WERI-Rb-1 (cell line): ENCODE measurements at places on chromosomes 12 and 14.
A peak's percentile ranks its signal among the peaks of the same experiment; 100 is the strongest.

DNA sequence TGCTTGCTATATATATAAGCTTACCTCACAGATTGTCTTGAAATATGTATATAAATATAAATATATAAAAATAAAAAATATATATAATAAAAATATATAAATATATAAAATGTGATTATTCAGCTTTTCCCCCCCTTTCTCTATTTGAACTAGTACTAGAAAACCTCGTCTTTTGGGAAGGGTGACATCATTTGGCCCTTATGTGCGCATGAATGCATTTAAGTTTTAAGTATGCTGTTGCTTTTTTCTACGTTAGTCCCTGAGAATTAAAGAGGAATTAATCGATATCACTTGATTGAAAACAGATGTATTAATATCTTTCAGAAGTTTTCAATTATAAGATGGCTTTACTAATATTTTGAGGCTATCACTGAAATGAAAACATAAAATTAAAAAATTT is 69.9 kb downstream of the RAD51B start:
- no peak for DNase-seq

DNA sequence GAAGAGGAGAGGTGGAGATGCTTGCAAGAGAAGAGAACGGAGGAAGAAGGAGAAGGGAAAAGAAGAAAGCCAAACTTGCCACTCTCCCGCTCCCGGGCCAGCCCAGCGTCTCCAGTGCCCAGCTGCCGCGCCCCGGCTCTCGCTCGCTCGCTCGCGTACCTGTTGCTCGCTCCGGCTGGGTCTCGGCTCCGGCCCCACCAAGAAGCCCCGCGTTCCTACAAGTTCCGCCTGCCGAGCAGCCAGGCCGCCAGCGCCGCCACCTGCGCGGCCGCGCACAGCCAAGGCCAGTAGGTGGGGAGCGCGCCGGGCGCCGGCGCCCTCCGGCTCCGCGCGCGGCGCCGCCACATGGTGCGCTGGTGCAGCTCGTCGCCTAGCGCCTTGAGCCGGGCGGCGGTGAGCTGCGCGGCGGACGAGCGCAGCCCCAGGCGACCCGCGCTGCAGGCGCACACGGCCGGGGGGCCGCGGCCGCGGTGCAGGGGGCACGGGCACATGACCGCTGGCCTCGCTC is 370 bp downstream of the HRK start:
- peak; percentile 52 for DNase-seq

DNA sequence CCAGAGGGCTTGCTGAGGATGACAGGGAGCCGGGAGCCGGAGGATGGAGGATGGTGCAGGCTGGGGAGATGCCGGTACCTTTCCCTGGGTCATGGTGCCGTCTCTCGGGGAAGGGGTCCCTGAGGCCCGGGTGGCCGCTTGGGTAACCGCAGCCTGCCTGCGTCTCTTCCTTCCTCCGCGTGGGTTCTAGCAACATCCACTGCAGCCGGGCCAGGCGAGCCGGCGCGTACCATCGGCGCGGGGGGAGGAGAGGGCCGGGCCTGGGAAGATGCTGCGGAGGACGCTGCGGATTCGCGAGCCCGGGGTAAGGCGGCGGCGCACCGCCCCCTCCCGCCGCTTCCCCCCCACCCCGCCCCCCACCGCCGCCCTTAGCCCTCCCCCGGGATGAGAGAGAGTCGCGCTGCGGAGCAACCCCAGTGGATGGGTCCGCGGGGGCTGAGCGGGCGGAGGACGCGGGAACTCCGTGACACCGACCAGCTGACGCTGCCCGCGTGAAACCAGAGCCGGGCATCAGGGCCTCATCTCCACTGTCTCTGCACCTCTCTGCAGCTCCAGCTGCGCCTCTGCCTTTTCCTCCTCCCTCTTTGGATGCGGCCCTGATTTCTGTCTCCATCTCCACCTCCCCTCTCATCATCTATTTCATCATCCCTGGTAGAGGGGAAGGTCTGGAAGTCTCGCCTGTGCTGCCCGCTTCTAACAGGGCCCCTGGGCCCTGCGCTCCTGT is at the start of gene FAIM2:
Gene FAIM2, minus strand, starts transcription at position 201 of the 724 bp plus-strand sequence. Its CDS starts 108 bp downstream, at position 93.
- DNase-seq = no peak

- DNase-seq = no peak
Measured at GRCh38 chr12:79408689-79409088, 282.1 kb downstream of the PAWR start.

DNA sequence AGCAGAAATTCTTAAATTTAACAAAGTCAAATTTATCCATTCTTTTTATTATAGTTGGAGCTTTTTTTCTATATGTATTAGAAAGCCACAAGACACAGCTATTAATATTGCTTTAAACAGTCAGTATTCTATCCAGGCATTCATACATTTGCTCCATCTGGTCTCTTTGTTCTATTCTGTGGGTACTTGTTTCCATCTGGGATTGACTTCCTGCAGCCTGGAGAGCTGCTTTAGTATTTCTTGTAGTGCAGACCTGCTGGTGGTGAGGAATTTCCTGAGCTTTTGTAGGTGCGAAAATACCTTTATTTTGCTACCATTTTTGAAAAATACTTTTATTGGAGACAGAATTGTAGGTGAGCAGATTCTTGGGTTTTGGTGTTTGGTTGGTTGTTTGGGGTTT is 29.0 kb downstream of the CCDC60 start:
- DNase-seq = no peak

- no peak for DNase-seq
Measured at GRCh38 chr12:54723379-54724256, 75.5 kb upstream of the DCD start.

- DNase-seq = no peak
Measured at GRCh38 chr14:33363682-33364081, 425.0 kb downstream of the NPAS3 start.

GRCh38 chr14:21414137-21414631 is 30.4 kb upstream of the SUPT16H start:
- no peak for DNase-seq

- DNase-seq = peak; percentile 2
Measured at GRCh38 chr14:105883066-105884005, 357.0 kb downstream of the TMEM121 start.

GRCh38 chr14:69040353-69040752 is 61.3 kb upstream of the ACTN1 start:
- no peak for DNase-seq

DNA sequence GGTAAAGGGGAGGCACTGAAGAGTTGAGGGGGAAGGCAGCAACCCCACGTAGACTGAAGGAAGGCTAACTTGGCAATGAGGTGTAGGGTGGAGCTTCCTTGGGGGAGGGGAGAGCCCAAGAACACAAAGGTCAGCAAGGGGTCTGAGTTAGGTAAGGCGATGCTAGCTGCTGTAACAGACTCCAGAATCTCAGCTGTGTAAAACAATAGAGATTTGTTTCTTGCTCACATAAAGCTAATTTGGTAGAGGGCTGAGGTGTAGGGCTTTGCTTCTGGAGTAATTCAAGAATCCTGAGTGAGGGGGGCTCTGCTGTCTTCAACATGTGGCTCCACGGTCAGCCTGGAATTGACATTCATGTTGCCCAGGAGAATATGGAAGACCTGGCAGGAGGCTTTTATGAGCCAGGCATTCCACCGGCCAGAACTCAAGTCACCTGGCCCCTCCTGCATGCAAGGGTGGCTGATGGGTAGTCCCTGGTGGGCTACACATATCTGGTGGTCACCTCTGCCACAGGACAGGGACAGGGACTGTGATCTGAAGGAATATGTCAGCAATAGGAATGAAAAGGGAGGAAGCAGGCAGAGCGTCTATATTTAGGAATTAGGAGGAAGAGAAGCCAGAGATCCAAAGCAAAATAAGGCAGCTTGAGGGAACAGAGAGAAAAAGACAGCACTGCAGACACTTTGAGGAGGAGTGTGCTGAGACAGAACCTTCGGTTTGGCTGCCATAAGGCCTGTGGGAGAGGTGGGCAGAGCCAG is 153.7 kb downstream of the ZFP36L1 start:
- no peak for DNase-seq

DNA sequence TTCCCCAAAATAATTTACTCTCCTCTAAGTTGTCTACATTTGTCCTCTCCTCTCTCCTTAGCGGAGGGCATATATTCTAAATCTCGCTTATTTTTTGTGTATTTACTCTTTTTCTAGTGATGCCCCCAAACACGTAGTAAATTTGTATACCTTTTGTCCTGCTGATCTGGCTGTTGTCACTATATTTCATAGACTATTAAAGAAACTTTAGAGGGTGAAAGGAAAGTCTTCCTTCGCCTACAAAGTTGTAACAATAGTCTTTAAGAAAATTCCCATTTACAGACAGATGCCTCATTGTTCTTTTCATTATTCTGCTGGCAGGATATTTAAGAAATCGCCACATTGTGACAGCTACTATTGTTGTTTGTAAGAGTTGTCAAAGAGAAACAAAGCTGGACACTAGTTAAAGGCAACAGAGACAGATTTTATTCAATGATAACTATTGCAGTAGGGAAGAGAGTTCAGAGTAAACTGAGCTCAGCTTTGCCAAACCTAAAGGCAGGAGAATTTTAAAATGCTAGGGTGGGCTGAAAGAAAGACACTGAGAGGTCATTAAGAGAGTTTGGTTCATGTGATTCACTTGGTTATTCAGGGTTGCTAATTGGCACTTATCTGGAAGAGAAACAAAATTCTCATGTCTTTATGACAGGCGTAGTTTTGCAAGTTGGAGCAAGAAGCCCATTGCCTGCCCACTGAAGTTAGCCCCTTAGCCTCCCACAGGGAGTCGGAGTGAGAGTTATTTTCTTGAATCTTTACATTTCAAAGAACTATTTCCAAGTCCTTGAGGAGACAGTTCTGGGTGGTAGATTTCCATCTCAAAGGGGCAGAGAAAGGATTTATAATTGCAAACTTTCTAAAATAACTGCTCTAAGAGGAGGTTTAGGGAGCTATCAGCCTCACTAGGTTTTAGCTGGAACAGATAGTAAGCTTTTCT is 1272.5 kb upstream of the SEL1L start:
- DNase-seq = no peak

DNA sequence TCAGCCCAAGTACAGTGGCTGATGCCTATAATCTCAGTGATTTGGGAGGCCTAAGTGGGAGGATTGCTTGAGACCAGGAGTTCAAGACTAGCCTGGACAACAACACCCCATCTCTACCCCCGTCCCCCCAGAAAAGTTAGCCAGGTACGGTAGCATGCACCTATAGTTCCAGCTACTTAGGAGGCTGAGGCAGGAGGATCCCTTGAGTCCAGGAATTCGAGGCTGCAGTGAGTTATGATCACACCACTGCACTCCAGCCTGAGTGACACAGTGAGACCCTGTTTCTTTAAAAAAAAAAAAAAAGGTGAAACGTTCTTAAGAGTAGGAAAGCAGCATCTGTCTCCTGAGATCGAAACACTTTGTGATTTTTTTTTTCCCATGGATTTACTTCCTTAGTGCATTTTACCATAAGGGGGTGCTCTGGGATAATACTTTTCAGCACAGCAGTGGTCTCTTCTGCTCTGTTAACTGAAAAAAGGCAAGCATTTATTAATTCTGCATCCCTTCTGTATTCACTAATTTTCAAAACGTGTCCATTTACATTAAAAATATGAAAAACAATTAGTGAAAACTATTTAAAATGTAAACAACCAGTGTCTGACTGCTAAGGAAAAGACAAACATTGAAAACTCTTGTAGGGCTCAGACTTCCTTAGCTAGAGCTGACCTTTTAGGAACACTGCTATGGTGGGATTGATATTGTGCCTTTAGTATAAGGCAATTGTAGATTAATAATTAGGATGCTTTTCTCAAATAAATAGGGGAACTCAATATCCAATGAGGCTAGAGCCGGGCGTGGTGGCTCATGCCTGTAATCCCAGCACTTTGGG is 31.2 kb upstream of the USP44 start:
- DNase-seq = no peak

DNA sequence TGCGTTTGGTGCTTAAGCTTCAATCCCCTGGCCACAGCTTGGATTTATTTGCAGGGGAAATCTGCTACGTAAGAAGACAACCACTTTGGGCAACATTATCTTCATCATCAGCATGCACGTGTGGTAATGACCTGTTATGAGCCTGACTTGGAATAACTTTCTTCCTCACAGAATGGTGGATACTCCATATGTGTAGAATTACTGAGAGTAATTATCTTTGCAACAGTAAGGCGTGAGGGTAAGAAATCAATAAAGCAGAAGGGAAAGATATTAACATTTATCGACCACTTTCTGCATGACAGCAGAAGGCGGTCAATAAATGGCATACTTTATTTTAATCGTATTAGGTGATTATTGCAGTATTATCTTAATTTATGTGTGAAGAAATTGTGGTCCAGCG is 152.7 kb downstream of the RGS6 start:
- peak; percentile 54 for DNase-seq

GRCh38 chr12:26696048-26696612 is 136.9 kb downstream of the ITPR2 start:
- no peak for DNase-seq

DNA sequence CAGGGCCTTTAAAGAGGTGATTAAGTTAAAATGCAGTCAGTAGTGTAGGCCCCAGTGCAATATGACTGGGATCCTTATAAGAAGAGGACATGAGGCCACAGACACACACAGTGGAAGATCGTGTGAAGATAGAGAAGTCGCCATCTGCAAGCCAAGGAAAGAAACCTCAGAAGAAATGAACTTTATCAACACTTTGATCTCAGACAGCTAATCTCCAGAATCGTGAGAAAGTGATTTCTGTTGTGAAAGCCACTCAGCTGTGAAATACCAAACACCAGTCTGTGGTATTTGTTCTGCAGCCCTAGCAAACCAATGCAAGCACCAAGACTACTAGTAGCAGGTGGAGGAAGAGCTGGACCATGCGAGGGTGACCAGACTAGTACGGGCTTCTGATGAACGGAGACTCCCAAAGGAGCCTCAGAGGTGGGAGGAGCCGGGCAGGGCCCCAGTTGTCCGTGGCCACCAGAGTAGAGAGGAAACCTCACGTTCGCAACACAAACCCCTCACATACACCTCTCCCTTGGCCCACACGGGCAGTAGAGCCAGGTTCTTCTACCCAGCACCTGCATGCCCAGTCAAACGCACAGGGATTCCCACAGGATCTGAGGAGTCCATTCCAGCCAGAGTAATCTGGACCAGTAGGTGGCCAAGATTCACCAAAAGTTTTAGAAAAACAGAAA is 243.0 kb downstream of the TTC8 start:
- no peak for DNase-seq

DNA sequence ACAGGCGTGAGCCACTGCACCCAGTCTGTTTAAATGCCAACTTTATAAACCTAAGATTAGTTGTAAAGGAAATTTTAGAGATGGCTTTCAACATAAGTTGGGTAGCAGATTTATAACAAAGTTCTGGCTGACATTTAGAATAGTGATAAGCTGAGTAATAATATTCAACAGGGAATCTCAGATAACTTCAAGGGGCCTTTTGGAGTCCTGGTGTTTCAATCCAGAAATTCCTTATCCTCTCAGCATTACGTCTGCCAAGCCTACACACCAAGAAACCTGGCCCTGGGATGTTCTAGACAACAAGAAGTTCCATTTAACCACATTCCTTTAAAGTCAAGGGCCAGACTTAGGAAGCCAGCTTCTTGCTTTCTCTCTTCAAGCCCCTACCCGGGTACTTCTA is 59.5 kb upstream of the DYRK2 start:
- DNase-seq = no peak
